Ovary (tissue), 10 donors: ENCODE measurements at places on chromosomes 7 and 10. TPM values are rescaled to one million over a fixed set of nuclear protein-coding genes. Genes with fewer than 3 reads are reported as not detected.
A peak's percentile ranks its signal among the peaks of the same experiment; 100 is the strongest.

GRCh38 chr10:75432176-75432575 is 752 bp downstream of the LRMDA start:
- H3K27me3 ChIP-seq = no peaks in the 10 kb centered on the region
- H3K4me1 ChIP-seq = peaks cover 33% of the 10 kb centered on the region

DNA sequence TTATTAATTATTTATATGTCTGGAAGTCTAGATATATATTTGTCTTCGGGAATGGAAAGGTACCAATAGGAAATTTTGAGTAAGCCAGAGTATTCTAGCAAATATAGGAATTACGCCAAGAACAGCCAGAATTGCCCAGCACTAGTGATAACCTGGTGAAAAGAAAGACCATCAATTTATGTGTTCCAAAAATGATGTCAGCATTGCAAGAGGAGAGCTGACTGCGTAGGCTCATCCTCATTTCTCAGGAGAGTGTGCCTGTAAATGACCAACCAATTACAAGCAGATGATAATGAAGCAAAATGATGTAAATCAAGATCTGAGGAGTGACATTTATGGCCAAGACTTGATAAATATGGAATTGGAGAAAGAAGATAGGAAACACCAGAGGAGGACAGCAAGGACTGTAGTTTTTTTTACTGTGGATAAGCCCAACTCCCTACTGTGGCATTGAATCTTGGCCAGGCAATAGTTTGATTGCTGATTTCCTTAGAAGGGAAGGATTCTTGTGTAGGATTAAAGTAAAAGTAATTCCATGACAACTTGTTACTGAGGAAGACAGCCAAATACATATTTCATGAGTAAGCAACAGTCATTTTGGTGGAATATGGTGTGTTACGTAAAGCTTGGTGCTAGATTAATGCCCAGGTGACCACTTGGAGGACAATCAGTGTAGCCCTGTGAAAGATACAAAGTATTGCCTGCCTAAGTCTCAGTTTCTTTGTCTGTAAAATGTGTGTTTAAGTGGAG is 590.8 kb downstream of the AUTS2 start:
- H3K27me3 ChIP-seq = no peaks in the 10 kb centered on the region
- H3K4me1 ChIP-seq = peaks cover 3% of the 10 kb centered on the region
- no peak for DNase-seq

GRCh38 chr10:15137636-15138035 is 30.9 kb downstream of the NMT2 start:
- H3K27me3 ChIP-seq = no peaks in the 10 kb centered on the region
- H3K4me3 ChIP-seq = no peak overlapping the region
- no peaks in the 10 kb centered on the region for H3K36me3 ChIP-seq

GRCh38 chr10:131760416-131761166 is 140.2 kb upstream of the PPP2R2D start:
- H3K27ac ChIP-seq = no peak overlapping the region
- no peak for DNase-seq
- no peaks in the 10 kb centered on the region for H3K27me3 ChIP-seq
- H3K4me3 ChIP-seq = no peak overlapping the region
- no peaks in the 10 kb centered on the region for H3K4me1 ChIP-seq

DNA sequence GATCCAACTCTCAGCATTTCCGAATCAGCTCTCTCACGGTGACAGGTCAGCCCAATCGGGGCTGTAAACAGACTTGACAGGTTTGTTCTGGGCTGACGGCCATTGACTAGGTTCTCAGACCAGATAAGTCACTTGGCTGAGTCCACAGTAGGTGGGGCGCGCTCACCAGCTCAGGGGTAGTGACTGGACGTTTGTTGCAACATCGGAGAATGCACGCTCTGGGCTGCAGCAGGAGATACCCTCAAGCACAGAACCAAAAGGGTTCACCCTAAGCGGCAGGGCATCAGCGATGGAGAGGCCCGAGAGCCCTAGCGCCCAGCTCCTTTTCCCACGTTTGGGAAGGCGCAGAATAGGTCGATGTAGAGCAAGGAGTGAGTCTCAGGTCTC is 1.8 kb downstream of the KLLN start:
- DNase-seq = peak; percentile 75
- H3K4me1 ChIP-seq = peaks cover 2% of the 10 kb centered on the region
- peak overlapping the region; percentile 54 for H3K4me3 ChIP-seq
- H3K27me3 ChIP-seq = no peaks in the 10 kb centered on the region

GRCh38 chr7:105512415-105512814 is 9.7 kb downstream of the PUS7 start:
- H3K4me3 ChIP-seq = no peak overlapping the region
- H3K36me3 ChIP-seq = no peaks in the 10 kb centered on the region
- H3K4me1 ChIP-seq = no peaks in the 10 kb centered on the region
- H3K27ac ChIP-seq = no peak overlapping the region
- H3K27me3 ChIP-seq = no peaks in the 10 kb centered on the region
- DNase-seq = no peak

The COA1 gene
- 51.7 TPM for total RNA-seq

The MALSU1 gene
- 59.0 TPM for total RNA-seq

The CADPS2 gene
- total RNA-seq = 26.3 TPM

The COX19 gene
- 10.1 TPM for total RNA-seq

The FAM241B gene
- total RNA-seq = 2.5 TPM

The PPRC1 gene
- total RNA-seq = 44.5 TPM

The LIPF gene
- total RNA-seq = not detected
